CD4-positive, alpha-beta T cell (primary cell): ENCODE measurements at places on chromosomes 6 and 20. TPM values are rescaled to one million over a fixed set of nuclear protein-coding genes. Genes with fewer than 3 reads are reported as not detected.

- H3K4me1 ChIP-seq, result peaks cover 5% of the 10 kb centered on the region
- H3K36me3 ChIP-seq, result no peaks in the 10 kb centered on the region
- no peak overlapping the region for H3K27ac ChIP-seq
Measured at GRCh38 chr6:13395272-13396237, 67.2 kb upstream of the TBC1D7 start.

GRCh38 chr20:2618815-2619214, 33.6 kb upstream of the NOP56 start:
- H3K4me3 ChIP-seq, result no peak overlapping the region
- no peak for DNase-seq
- H3K27me3 ChIP-seq, result peaks cover 12% of the 10 kb centered on the region
- H3K36me3 ChIP-seq, result no peaks in the 10 kb centered on the region

GRCh38 chr20:46699651-46700359, 9.6 kb upstream of the SLC2A10 start:
- no peak overlapping the region for H3K27ac ChIP-seq
- no peaks in the 10 kb centered on the region for H3K36me3 ChIP-seq
- DNase-seq, result no peak

Gene ZSWIM3
- 0.36 TPM for total RNA-seq

DNA sequence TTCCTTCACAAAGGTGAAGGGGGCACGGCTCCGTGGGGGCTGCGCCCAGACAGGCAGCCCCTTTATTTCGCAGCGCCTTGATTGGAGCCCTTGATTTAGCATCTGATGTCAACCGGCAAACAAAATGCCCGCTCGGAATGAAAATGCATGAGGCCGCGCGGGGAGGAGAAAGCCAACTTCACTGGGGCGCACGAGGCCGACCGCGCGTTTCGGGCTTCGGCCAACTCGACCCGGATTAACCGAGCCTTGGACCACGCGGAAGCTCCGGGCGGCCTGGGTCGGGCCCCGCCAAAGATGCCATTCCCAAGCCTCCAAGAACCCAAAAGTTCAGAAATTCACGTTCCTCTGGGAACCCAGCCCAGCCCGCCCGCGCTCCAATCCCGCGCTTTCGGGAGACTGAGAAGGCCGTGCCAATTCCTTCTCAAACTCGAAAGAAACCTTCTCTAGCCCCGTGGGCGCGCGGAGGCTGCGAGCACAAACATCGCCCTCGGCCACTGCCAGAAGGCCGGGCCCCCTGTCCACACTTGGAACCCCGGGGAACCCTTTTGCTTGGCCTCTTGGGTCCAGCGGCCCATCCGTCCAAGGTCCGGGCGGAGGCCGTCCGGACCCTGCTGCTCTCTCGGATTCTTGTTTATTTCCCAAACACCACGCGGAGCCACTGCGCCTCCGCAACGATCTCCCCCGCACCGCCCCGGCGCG, 879 bp upstream of the INSM1 start:
- no peak overlapping the region for H3K4me3 ChIP-seq
- H3K27me3 ChIP-seq, result peaks cover 67% of the 10 kb centered on the region
- DNase-seq, result no peak
- peaks cover 3% of the 10 kb centered on the region for H3K4me1 ChIP-seq
- H3K36me3 ChIP-seq, result no peaks in the 10 kb centered on the region

Gene CHMP4B
- 49.3 TPM for total RNA-seq

Gene RFX6
- not detected for total RNA-seq
